ENCODE measurements at places on chromosomes 16 and 17. TPM values are rescaled to one million over a fixed set of nuclear protein-coding genes. Genes with fewer than 3 reads are reported as not detected.

- no peak overlapping the region for H3K27ac ChIP-seq
- no peak for DNase-seq
- no peaks in the 10 kb centered on the region for H3K4me1 ChIP-seq
- no peak overlapping the region for H3K4me3 ChIP-seq
Observed at GRCh38 chr16:26733710-26734109, 333.0 kb upstream of the C16orf82 start.

DNA sequence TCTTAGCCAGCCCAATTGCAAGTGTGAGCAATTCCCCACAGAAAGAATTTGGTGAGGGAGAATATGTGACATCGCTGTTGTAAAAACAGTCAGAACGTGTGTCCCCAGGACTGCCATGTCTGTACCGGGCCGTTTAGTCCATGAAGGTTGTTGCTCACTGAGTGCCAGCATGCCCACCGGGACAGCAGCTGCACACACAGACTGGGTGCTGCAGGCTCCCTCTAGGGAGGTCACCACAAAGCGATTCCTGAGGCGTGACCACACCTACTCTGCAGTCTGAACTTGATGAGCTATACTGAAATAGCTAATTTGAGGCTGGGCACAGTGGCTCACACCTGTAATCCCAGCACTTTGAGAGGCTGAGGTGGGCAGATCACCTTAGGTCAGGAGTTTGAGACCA, 44.1 kb upstream of the ADORA2B start:
- no peak for DNase-seq
- H3K4me1 ChIP-seq, result peaks cover 13% of the 10 kb centered on the region
- no peaks in the 10 kb centered on the region for H3K27me3 ChIP-seq
- no peak overlapping the region for H3K27ac ChIP-seq

DNA sequence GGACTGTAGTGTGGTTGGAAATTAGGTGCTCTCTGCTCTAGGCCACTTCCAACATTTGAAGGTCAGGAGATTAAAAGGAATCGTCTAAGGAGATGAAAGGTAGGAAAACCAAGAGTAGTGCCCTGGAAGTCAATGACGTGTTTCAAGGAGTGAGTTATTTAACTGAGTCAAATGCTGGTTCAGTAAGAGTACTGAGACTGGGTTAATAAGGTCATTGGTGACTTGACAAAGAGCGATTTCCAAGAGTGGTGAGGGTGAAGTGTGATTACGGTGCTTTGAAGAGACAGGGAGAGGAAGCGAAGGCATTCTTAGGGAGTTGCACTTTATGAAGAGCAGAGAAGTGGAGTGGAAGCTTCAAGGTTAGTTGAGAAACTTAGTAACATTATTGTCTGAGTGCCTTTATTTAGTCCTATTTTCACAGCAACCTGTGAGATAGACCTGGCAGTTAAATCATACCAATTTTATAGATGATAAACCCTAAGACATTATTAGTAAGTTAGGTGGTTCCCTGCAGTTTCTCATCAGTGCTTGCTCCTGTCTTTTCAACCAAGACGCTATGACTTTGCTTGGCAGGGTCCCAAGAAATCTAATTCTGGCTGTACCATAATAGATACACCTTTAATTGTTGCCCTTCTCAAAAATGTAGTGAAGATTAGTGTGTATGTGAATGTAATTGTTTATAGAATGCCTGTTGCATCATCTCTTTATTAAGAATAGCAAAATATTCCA, 5.9 kb downstream of the ZNF207 start:
- H3K4me3 ChIP-seq, result peak overlapping the region; percentile 40
- no peaks in the 10 kb centered on the region for H3K27me3 ChIP-seq
- no peak for DNase-seq
- H3K4me1 ChIP-seq, result peaks cover 36% of the 10 kb centered on the region
- peak overlapping the region; percentile 43 for H3K27ac ChIP-seq
- peaks cover 51% of the 10 kb centered on the region for H3K36me3 ChIP-seq

DNA sequence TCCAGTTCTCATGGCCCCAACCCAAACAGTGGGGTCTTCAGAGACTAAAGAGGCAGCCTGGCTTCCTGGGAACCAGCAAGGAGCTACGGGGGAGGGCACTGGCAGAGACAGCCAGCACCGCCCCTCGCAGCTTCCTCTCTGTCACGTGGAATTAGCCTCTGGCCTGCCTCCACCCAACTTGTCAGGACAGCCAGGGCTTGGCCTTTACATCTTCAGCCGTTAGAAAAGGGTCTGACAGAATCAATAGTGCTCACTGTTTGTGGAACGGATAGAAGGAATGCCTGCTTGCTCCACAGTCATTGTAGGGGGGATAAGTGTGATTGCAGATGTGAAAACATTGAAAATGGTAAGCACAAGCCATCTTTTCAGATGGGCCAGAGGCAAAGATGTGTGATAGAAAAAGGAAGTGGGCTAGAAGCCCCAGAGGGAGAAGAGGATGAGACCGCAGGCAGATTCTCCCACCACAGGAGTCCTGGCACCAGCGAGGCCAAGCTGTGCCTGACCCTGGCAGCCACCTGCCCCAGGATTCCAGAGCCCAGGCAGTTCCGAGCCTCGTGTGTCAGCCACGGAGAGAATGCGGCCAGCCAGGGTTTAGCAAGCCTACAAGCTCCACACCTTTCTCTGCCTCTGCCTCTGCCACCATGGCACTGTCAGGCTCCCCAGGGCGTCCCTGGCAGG, 18.6 kb downstream of the GRIN2C start:
- peaks cover 3% of the 10 kb centered on the region for H3K36me3 ChIP-seq
- peaks cover 18% of the 10 kb centered on the region for H3K27me3 ChIP-seq
- peaks cover 15% of the 10 kb centered on the region for H3K4me1 ChIP-seq
- H3K4me3 ChIP-seq, result no peak overlapping the region
- DNase-seq, result no peak
- H3K27ac ChIP-seq, result peak overlapping the region; percentile 0

DNA sequence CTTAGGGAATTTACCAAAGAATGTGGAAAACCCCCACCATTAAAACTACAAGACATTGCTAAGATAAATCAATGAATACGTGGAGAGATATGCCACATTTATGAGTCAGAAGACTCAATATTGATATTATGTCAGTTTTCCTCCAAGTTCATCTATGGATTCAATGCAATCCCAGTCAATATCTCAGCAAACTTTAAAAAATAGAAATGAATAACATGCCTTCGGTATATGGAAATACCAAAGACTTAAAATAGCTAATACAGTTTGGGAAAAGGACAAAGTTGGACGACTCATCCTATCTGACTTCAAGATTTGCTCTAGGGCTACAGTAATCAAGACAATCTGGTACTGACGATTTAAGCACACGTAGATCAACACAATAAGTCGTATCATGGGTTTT, 31.2 kb downstream of the PIK3R5 start:
- no peaks in the 10 kb centered on the region for H3K27me3 ChIP-seq
- peaks cover 47% of the 10 kb centered on the region for H3K4me1 ChIP-seq
- H3K36me3 ChIP-seq, result peaks cover 71% of the 10 kb centered on the region
- H3K27ac ChIP-seq, result peak overlapping the region; percentile 34
- DNase-seq, result no peak

DNA sequence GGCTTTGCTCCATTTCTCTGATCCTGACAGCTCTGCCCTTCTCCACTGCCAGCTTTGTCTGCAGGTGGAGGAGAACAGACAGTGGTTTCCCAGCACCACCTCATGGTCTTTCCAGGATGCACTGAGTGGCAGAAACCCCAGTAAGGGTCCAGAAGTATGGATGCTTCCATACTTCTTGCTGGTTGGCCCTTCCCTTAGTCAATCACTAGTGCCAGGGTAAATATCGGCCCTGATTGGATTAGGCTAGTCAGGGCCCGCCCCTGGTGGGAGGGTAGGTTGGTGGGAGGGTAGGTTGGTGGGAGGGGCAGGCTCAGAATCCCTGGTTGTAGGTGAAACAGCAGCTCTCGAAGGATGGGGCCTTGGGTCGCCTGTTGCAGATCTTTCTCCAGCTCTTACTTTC, 10.2 kb downstream of the RNF213 start:
- peaks cover 31% of the 10 kb centered on the region for H3K4me1 ChIP-seq
- no peaks in the 10 kb centered on the region for H3K27me3 ChIP-seq
- DNase-seq, result no peak
- H3K27ac ChIP-seq, result peak overlapping the region; percentile 72

DNA sequence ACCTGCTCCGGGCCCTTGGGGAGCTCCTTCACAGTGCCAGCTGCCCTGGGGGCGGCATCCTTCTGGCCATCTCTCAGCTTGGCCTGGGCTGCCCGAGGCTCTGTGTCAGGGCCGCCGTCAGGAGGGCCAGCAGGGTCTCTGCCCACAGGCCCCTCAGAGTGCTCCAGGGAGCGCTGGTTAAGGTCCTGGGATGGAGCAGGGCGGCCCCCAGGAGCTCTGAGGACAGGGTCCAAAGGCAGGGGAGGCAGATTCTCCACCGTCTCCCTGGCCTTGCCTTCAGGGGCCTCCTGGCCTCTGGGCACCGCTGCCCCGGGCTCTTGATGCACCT, 7.2 kb downstream of the NDUFAF8 start:
- peaks cover 3% of the 10 kb centered on the region for H3K36me3 ChIP-seq
- H3K27me3 ChIP-seq, result no peaks in the 10 kb centered on the region
- H3K27ac ChIP-seq, result no peak overlapping the region
- no peak for DNase-seq
- H3K4me1 ChIP-seq, result peaks cover 6% of the 10 kb centered on the region
- H3K4me3 ChIP-seq, result no peak overlapping the region

PARD6A gene
- total RNA-seq, result 11.1 TPM

NACA2 gene
- not detected for total RNA-seq

All from activated naive CD8-positive, alpha-beta T cell treated with anti-CD3 and anti-CD28 coated beads, Interleukin-2, amount 10 ng/mL, durations not matched to agents 7 days and 5 days (primary cell).